ENCODE measurements at places on chromosomes 2 and 18.

DNA sequence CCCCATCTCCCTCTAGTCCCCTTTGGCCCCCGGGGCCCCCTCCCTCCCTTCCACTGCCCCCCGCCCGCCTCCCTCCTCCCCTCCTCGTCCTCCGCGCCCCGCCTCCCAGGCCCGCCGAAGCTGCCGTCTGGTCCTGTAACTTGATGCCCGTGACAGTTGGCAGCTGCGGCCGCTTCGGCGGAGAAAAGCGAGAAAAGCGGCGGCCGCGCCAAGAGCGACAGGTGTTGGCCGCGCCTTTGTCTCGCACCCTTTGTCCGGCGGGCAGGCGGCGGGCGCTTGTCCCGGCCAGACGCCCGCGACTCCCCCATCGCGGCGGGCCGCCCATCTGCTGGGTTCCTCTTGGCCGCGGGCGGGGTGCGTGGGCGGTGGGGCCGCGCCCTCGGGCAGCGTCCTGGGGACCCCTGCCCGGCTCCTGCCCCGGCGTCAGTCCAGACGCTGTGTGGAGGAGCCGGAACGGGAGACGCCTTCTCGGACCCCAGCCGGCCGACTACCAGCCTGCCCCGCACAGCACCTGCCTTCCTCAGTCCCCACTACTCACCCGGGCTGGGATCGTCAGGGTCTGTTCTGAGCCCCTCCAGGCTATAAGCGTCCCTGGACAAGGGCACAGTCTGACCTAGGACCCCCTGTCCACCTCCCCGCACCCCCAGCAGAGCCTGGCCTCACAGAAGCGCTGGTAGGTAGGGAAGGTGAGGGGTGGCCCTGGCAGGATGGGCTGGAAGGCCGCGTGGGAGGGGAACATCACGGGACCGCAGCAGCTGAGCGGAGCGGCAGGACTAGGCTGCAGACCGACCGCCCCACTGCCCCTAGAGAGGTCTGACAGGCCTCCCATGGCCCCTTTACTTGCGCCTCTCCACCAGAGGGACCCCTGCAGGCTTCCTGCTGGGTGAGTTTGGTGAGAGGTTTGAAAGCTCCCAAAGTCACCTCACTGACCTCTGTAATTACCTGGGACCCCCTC lies 1.2 kb upstream of the HES6 start:
- no peak overlapping the region for H3K27ac ChIP-seq
- H3K4me3 ChIP-seq: no peak overlapping the region
- no peaks in the 10 kb centered on the region for H3K36me3 ChIP-seq
- peak; percentile 89 for DNase-seq
- H3K4me1 ChIP-seq: peaks cover 14% of the 10 kb centered on the region

GRCh38 chr2:180733330-180733729 lies 247.1 kb upstream of the UBE2E3 start:
- no peaks in the 10 kb centered on the region for H3K4me1 ChIP-seq
- no peak for DNase-seq
- H3K4me3 ChIP-seq: no peak overlapping the region
- H3K27ac ChIP-seq: no peak overlapping the region
- H3K36me3 ChIP-seq: no peaks in the 10 kb centered on the region
- H3K27me3 ChIP-seq: no peaks in the 10 kb centered on the region

DNA sequence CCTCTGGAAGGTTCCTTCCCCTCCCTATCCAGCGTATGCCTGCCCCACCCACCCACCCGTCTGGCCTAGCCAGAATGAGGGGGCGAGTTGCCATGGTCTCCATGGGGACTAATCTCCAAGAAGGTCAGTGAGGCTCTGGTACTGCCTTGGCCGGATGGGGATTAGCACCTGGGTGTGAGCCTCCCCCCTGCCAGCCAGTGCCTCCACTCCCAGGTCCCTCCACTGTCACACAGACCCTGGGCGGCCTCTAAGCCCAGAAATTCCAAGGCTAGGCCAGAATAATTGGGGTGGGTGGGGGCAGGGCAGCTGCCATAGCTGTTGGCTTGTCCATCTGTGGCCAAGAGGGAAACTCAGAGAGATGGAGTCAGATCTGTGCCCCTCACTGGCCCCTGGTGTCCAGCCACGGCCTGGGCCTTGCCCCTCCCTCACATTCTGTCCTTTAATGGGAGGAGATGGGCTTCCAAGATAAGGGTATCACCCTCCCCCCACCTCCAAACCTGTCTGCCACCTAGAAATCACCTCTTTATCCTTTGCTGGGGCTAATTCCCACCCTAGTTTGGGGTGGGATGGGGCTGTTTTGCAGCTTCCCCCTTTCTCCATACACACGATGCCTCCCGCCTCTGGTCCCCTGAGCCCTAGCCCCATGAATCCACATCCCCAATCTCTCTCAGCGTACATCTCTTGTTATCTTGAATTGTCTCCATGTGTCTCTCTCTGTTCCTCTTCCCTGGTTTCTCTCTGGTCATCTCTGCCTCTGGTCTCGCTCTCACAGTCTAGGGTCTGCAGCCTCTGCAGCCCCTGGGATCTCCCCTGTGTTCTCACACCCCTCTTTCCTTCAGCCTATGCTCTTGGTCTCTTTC lies 6.0 kb upstream of the CRYBA2 start:
- H3K4me3 ChIP-seq: no peak overlapping the region
- no peaks in the 10 kb centered on the region for H3K36me3 ChIP-seq
- DNase-seq: no peak
- peaks cover 17% of the 10 kb centered on the region for H3K4me1 ChIP-seq

DNA sequence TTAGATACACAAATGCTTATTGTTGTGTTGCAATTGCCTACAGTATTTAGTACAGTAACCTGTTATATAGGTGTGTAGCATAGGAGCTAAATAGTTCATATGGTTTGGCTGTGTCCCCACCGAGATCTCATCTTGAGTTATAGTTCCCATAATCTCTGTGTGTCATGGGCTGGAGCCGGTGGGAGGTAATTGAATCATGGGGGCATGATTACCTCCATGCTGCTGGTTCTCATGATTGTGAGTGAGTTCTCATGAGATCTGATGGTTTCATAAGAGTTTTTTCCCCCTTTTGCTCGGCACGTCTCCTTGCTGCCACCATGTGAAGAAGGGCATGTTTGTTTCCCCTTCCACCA lies 190.5 kb upstream of the SESTD1 start:
- H3K36me3 ChIP-seq: no peaks in the 10 kb centered on the region
- no peaks in the 10 kb centered on the region for H3K27me3 ChIP-seq
- no peaks in the 10 kb centered on the region for H3K4me1 ChIP-seq
- no peak overlapping the region for H3K27ac ChIP-seq
- no peak overlapping the region for H3K4me3 ChIP-seq

DNA sequence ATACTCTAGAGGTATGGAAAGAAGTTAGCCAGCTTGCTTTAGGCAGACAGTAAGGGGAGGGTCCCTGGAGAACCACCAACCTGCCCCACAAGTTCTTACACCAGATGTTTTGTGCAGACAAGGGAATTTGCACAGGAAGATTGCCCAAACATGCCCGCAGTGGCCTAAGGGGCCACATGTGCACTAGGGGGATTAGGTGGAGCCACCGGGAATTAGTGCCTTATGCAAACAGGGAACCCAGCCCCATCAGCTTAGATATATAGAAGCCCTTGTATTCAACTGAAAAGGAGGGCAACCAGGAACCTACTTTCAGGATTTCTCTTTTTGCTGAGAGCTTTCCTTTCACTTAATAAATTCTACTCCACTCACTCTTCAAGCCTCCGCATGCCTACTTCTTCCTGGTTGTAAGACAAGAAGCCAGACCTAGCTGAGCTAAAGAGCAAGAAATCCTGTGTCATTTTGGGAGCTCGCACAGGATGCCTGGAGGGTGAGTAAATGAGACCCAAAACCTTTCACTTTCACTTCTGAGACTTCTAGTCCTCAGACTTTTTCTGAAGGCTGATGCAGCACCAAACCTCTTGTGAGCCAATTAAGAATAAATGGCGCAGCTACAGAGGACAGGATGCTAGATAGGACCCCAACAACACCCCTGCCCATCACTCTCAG lies 146.3 kb downstream of the GCA start:
- no peak for DNase-seq
- H3K36me3 ChIP-seq: no peaks in the 10 kb centered on the region
- no peaks in the 10 kb centered on the region for H3K27me3 ChIP-seq
- H3K4me1 ChIP-seq: no peaks in the 10 kb centered on the region
- no peak overlapping the region for H3K27ac ChIP-seq

GRCh38 chr18:28175150-28175929 lies 1.6 kb downstream of the CDH2 start:
- H3K27ac ChIP-seq: peak overlapping the region; percentile 72
- H3K4me1 ChIP-seq: no peaks in the 10 kb centered on the region
- peak; percentile 85 for DNase-seq
- peak overlapping the region; percentile 66 for H3K4me3 ChIP-seq
- H3K36me3 ChIP-seq: no peaks in the 10 kb centered on the region

DNA sequence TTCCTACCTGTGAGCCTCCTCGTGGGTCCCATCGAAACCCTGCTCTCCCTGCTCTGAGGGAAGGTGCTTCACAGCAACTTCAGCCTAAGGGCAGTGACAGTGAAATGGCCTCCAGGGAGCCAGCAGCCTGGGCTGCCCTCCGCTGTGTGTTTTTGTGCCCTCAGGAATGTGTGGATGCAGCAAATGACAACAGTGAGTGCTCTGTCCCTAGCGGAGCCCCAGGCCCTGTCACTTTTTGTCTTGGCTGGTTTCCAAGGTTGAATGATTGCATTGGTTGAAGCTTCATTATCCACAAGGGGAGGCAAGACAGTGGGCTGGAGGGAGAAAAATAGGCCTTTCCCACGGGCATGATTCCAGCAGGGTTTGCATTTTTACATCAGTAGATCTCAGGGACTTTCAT lies 42.9 kb downstream of the STON1 start:
- H3K27me3 ChIP-seq: no peaks in the 10 kb centered on the region
- no peak overlapping the region for H3K4me3 ChIP-seq
- H3K27ac ChIP-seq: no peak overlapping the region
- H3K4me1 ChIP-seq: peaks cover 6% of the 10 kb centered on the region
- no peak for DNase-seq
- H3K36me3 ChIP-seq: no peaks in the 10 kb centered on the region

GRCh38 chr18:54392543-54393023 lies 34.9 kb downstream of the C18orf54 start:
- no peak for DNase-seq
- no peak overlapping the region for H3K4me3 ChIP-seq
- no peak overlapping the region for H3K27ac ChIP-seq

- H3K27me3 ChIP-seq: no peaks in the 10 kb centered on the region
- H3K27ac ChIP-seq: no peak overlapping the region
- DNase-seq: no peak
- H3K4me1 ChIP-seq: no peaks in the 10 kb centered on the region
- no peak overlapping the region for H3K4me3 ChIP-seq
Measured at GRCh38 chr18:58852629-58853028, 12.0 kb upstream of the ZNF532 start.

- H3K4me1 ChIP-seq: no peaks in the 10 kb centered on the region
- H3K4me3 ChIP-seq: no peak overlapping the region
- DNase-seq: no peak
- no peak overlapping the region for H3K27ac ChIP-seq
- H3K27me3 ChIP-seq: peaks cover 2% of the 10 kb centered on the region
- H3K36me3 ChIP-seq: no peaks in the 10 kb centered on the region
Measured at GRCh38 chr18:50398099-50398498, 23.3 kb downstream of the SKA1 start.

DNA sequence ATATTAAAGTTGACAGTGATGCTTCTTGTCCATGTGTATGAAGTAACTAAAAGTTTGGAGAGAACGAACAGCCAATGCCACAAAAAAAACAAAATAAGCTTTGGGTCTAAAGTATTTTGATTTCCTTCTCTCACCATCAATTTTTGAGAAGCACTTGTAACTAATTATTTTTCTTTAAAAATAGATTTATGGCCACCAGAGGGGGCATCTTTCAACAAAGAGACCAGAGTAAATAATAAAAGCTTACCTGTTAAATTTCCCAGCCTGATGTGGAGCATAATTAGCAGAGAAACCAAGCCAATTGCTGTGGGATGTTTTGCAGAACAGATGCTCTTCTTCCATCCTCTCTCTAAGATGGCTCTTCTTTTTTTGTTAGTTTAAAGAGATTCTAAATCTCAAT lies 29.0 kb downstream of the LINC00305 start:
- no peaks in the 10 kb centered on the region for H3K27me3 ChIP-seq
- no peak overlapping the region for H3K4me3 ChIP-seq
- no peaks in the 10 kb centered on the region for H3K4me1 ChIP-seq
- no peak for DNase-seq

DNA sequence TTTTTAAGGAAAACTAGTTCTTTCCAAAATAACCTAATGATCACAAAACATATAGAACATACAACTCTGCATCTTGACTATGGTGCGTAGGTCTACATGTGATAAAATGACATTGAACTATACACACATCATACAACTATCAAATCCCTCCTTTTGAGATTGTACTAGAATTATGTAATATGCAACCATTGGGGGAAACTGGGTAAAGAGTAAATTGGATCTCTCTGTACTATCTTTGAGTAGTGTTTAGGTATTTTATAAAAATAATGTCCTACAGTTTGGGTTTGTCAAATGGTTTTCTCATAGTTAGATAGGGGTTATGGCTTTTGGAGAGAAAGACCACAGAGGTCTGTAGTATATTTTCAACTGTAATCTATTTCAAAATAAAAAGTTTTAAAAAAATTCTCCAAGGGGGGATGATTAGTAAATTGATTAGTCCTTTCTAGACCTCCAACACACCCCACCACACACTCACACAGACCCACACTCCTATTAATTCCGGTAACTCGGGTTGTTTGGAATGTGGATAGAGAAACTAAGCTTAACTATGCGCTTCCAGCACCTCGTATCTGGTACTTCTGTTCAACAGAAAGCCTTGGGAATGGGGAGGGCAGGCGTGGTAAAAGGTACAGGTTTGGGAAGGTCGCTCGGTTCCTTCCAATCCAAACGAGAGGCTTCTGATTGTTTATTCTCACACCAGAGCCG lies 695 bp upstream of the BIRC6 start:
- H3K36me3 ChIP-seq: no peaks in the 10 kb centered on the region
- H3K27me3 ChIP-seq: no peaks in the 10 kb centered on the region
- peaks cover 16% of the 10 kb centered on the region for H3K4me1 ChIP-seq
- no peak for DNase-seq

DNA sequence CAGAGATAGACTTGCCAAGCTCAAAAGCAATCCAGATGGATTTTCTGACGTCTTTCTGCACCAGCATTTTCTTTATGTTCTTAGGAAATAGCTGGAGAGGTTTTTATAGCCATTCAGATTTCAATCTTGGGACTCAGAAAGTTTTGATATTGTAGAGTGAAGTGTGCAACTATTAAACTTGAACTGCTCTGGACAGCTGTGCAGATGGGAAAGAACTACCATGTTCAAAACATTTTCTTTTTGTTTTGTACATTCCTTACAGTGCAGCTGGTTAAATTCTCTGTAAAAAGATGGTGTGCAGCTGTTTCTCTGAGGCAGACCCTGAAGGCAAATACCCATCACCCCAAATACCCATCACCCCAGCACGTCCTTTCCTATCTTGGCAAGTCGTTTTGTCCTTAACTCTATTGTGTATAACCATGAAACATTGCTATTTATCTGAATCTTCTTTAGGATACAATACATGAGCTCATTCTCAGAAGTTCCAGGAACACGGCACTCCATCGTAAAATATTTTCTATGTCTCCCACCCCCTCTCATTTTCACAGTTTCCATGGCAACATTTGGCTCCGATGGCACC lies 38.8 kb downstream of the AQP4 start:
- H3K36me3 ChIP-seq: no peaks in the 10 kb centered on the region
- H3K27me3 ChIP-seq: no peaks in the 10 kb centered on the region
- no peak overlapping the region for H3K27ac ChIP-seq
- H3K4me1 ChIP-seq: no peaks in the 10 kb centered on the region
